ENCODE measurements at places on chromosomes 16 and 17.

DNA sequence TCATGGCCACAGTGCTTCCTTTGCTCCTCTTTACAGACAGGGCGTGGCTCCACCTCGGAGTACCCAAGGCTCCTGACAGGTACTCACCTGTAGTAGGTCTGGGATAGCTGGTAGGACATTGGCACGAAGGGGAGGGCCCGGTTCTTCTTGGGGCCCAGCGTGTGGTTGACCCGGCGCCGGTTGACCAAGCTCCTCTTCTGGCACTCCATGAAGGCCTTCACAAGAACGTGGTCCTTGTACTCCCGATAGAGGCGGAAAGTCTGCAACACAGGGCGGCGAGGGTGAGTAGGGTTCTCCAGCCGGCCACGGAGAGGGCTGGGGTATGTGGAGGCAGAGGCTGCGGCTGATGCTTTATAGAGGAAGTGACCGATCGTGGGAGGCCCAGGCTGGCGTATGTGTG lies 69.7 kb downstream of the IL21R start:
- DNase-seq, result no peak

DNA sequence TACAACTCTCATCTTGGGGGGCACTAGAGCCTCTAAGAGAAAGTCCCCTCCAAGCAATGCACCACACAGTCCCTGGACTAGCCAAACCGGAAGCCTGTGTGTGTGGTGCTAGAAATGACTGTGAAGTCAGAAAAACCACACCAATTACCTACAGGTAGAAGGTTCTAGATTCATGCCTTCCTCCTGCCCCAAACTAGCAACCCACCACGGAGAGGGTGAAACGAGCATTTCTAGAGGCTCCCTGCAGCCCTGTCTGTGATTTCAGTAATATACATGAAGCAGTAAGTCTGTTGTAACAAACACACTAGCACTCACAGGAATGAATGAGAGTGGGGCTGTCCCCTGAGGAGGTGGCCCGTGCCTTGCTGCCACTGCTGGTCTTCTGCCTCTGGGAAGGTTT lies 13.6 kb downstream of the ZFHX3 start:
- DNase-seq, result no peak

DNA sequence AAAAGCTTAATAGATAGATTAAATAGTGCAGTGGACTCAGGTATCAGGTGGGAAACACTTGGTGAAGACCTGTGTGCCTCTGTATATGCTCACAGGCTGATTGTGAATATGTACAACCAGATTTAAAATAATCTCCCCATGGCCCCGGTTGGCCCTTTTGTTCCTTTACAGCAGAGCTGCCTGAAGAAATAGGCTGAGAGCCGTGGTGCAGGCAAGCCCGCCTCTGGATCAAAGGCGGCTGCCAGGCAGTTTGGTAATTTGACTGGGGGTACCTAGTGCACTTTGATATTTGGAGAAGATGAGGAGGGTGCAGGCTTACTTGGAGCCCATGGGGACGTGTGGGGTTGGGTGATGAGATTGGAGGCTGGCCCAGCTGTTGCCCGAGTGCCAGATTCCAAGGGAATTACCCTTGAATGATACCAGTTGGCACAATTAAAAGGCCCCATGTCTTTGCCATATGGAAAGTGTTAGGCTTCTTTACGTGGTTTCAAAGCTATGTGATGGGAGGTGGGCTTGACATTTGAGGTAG lies 5.0 kb downstream of the NKD1 start:
- DNase-seq, result no peak

DNA sequence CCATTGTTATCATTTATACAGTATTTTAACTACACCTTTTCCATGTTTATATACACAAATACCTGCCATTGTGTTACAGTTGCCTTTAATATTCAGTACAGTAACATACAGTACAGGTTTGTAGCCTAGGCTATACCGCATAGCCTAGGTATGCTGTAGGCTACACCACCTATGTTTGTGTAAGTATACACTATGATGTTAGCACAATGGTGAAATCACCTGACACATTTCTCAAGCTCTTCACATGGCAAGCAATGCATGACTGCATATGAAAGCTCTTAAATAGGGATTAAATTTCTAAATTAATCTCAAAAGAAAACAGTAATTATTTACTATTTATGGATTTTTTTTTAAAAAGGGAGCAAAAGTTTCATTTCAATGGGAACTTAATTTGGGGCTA lies 12.0 kb downstream of the LRRC37B start:
- DNase-seq, result no peak

DNA sequence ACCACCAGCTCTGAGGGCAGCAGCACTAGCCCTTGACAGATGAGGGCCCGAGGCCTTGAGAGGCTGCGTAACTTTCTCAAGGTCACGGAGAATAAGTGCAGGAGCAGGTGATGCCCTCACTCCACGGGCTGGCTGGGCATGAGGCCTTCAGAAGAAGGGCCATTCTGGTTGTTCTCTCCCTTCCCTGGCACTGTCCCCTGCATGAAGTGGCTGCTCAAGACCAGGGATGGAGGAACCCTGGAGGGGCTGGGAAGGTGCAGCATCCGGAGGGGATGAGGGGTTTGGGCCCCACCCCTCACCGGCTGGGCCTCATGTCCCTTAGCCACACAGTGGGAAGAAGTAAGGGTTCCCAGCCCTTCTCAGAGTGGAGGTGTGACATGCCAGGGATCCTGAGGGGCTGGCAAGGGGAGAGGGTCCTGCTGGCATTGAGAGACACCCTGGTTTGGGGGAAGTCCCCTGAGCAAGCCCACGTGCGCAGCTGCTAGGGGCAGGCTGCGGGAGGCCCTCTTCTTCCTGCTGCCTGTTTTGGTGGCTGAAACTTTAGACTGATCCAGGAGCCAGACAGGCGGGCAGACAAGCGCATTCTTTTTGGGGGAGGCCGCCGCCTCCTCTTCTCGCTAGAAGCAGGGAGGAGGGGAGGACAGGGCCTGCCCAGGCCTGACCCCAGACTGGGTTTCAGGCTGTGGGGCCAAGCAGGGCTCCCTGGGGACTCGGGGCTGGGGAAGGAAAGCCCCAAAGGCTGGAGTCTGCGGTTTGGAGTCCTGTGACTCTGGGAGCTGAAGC lies 74.0 kb downstream of the N4BP1 start:
- DNase-seq, result no peak
